Vagina (tissue), 2 donors: ENCODE measurements at places on chromosomes 7 and 10. TPM values are rescaled to one million over a fixed set of nuclear protein-coding genes. Genes with fewer than 3 reads are reported as not detected.

- H3K27ac ChIP-seq: no peak overlapping the region
- no peaks in the 10 kb centered on the region for H3K36me3 ChIP-seq
- DNase-seq: no peak
- no peak overlapping the region for H3K4me3 ChIP-seq
- H3K4me1 ChIP-seq: no peaks in the 10 kb centered on the region
Observed at GRCh38 chr7:112410092-112410491, 40.2 kb upstream of the IFRD1 start.

GRCh38 chr7:26368542-26368941, 76.9 kb downstream of the SNX10 start:
- no peak overlapping the region for H3K4me3 ChIP-seq
- H3K4me1 ChIP-seq: no peaks in the 10 kb centered on the region
- H3K27me3 ChIP-seq: no peaks in the 10 kb centered on the region

GRCh38 chr7:1473864-1474512, 14.7 kb upstream of the MICALL2 start:
- no peak for DNase-seq
- peaks cover 11% of the 10 kb centered on the region for H3K4me1 ChIP-seq
- H3K36me3 ChIP-seq: no peaks in the 10 kb centered on the region
- no peaks in the 10 kb centered on the region for H3K27me3 ChIP-seq

DNA sequence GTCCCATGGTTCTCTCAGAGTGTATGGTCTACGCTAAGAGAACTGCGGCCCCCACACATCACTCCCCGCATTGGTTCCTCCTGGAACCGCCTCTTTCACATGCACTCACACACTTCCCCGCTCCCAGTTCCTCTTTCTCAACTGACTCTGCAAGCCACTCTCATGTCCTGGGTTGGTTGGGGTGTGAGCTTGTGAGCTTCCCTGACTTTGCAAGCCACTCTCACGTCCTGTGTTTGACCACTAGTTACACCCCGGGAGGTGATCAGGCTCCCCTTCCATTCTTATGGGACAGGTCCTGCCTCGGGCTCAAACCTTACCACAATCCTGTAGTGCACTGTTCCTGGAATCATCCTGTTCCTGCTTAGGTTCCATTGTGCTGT, 105.0 kb downstream of the TRIM24 start:
- no peak overlapping the region for H3K4me3 ChIP-seq
- no peak overlapping the region for H3K27ac ChIP-seq
- no peaks in the 10 kb centered on the region for H3K27me3 ChIP-seq
- no peak for DNase-seq
- no peaks in the 10 kb centered on the region for H3K36me3 ChIP-seq

- no peak overlapping the region for H3K4me3 ChIP-seq
- H3K36me3 ChIP-seq: no peaks in the 10 kb centered on the region
- no peak for DNase-seq
- H3K27ac ChIP-seq: no peak overlapping the region
- H3K4me1 ChIP-seq: no peaks in the 10 kb centered on the region
- H3K27me3 ChIP-seq: no peaks in the 10 kb centered on the region
Observed at GRCh38 chr10:5478694-5479305, 20.6 kb downstream of the CALML5 start.

DNA sequence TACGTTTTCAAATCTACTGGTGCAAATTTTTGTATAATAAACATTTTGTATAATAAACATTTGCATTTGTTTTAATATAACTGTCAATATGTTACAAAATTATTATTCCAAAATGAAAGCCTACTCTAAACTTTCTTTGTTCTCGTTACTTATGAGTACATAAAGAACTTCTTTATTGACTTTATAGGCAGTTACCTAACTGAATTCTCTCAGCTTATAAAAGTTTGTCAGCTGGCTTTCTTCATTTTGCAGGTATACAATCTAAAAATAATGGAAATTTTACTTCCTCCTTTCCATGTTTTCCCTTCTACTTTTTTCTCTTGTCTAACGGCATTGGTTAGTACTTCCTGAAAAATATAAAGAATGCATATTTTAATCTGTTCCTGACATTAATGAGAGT, 137.1 kb downstream of the CHCHD3 start:
- no peak overlapping the region for H3K27ac ChIP-seq
- no peaks in the 10 kb centered on the region for H3K36me3 ChIP-seq
- no peaks in the 10 kb centered on the region for H3K27me3 ChIP-seq
- no peaks in the 10 kb centered on the region for H3K4me1 ChIP-seq
- DNase-seq: no peak

DNA sequence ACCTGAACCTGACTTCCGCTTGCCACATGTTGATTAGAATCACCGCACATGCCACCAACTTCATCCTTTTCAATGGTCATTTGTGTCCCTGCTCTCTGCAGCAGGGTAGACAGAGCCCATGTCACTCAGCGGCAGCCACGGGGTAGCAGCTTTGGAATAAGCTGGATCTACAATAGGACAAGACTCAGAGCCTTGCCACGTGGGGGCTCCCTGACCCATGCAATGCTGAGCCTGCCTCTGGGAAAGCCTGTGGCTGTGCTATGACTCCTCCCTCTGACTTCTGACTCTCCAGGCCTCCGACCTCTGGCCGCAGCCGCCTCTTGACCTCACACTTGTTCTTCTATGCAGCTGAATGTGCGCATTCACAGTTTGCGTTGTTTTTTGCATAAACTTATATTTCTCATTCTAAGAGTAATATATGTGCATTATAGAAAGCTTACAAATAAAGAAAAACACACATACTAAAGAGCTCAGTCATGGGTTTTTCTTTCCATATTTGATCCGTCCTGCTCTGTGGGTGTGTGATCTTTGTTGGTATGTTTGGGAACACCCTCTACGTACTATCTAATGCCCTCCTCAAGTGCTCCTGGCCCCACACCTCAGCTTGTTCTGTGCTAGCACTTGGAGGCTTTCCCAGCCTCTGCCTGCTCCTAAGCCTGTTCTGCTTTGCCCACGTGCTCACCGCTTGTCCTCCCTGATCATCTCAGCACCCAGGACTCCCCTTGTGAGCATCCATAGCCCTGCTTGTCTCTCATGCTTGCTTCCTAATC, 198.0 kb upstream of the MKI67 start:
- no peak overlapping the region for H3K27ac ChIP-seq
- H3K4me1 ChIP-seq: no peaks in the 10 kb centered on the region
- peak; percentile 74 for DNase-seq
- H3K27me3 ChIP-seq: no peaks in the 10 kb centered on the region

DNA sequence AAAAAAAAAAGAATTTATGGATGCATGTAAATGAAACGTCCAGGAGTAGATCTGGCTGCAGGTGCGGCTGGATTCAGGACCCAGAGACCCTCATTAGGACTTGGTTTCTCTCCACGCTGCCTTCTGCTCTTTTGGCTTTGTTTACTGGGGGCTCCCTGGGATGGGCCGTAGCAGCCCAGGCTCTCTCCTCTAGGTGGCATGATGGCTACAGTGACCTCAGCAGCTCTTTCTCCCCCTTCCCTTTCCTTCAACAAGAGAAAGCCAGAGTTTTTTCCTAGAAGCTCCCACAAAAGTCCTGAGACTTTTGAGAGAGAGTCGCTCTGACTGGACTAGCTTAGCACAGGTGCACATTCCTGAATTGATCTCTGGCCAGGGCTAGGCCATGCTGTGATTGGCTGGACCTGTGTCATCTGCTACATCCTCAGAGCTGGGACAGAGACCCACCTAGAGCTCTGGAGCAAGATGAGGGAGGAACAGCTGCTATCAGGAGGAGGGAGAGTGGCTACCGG, 67.8 kb upstream of the PDCD4 start:
- H3K4me3 ChIP-seq: no peak overlapping the region
- H3K27ac ChIP-seq: peak overlapping the region; percentile 61
- H3K4me1 ChIP-seq: peaks cover 31% of the 10 kb centered on the region
- no peak for DNase-seq
- no peaks in the 10 kb centered on the region for H3K27me3 ChIP-seq

DNA sequence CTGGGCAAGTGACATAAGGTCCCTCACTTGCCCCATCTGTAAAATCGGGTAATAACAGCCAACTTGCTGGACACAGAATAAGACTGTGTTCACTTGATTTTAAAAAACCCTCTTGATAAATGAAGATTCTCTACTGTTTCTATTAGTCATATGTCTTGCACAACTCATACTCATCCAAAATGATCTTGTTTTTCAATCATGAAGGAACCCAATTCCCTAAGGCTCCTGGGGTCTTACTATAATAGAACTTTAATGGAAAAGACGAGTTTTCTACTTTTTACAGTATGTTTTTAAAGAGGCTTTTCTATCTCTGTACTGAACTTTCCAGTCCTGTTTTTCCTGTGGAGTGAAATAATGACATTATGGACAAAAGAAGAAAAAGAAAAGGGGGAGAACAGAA, 103.8 kb downstream of the ARID5B start:
- no peak for DNase-seq
- H3K36me3 ChIP-seq: no peaks in the 10 kb centered on the region
- peaks cover 53% of the 10 kb centered on the region for H3K4me1 ChIP-seq
- H3K27me3 ChIP-seq: no peaks in the 10 kb centered on the region

NYAP1 gene
- 3.9 TPM for total RNA-seq

ZNF680 gene
- 22.1 TPM for total RNA-seq

SAMD8 gene
- total RNA-seq: 42.7 TPM

TRIL gene
- total RNA-seq: 11.0 TPM
